ENCODE measurements at places on chromosomes 11 and 22. TPM values are rescaled to one million over a fixed set of nuclear protein-coding genes. Genes with fewer than 3 reads are reported as not detected.

CNTF gene
- total RNA-seq, result 2.2 TPM

HBG2 gene
- not detected for total RNA-seq

SLC22A9 gene
- total RNA-seq, result not detected

YPEL1 gene
- under 0.01 TPM for total RNA-seq

ASRGL1 gene
- total RNA-seq, result not detected

TH gene
- 0.61 TPM for total RNA-seq

Data from mammary epithelial cell (primary cell).